Adrenal gland (tissue), 19 donors: ENCODE measurements at places on chromosomes 3 and 15.
A peak's percentile ranks its signal among the peaks of the same experiment; 100 is the strongest.

DNA sequence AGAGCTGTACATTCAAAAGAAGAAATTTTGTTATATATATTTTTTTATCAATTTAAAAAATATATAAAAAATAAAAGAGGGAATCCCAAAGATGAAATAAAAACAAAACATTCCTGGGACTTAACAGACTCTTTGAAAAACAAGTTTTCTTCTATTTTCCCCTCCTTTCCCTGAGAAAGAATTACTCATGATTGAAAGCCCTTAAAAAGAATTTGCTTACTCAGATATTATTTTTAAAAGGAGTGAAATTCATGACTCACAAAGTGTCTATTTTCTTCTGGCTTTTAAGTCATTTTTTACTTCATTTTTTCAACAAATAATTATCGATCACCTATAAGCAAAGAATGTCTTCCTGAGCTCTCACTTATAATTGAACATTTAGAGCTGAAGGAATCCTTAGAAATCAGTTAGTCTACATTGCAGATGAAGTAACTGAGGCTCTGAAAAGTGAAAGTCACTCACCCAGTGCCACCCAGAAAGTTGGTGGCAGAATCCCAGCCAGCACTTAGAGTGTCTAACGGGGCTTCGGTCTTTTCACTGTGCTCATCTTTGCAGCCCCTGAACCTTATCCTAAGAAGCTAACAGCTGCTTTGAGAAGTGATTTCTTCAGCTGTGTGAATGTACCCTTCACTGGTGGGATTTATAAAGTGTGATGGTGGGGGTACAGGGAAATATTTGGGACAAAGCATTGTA lies 42.5 kb upstream of the NUDT16 start:
- H3K4me1 ChIP-seq = no peaks in the 10 kb centered on the region
- no peaks in the 10 kb centered on the region for H3K36me3 ChIP-seq
- no peaks in the 10 kb centered on the region for H3K27me3 ChIP-seq
- DNase-seq = no peak
- H3K4me3 ChIP-seq = no peak overlapping the region

DNA sequence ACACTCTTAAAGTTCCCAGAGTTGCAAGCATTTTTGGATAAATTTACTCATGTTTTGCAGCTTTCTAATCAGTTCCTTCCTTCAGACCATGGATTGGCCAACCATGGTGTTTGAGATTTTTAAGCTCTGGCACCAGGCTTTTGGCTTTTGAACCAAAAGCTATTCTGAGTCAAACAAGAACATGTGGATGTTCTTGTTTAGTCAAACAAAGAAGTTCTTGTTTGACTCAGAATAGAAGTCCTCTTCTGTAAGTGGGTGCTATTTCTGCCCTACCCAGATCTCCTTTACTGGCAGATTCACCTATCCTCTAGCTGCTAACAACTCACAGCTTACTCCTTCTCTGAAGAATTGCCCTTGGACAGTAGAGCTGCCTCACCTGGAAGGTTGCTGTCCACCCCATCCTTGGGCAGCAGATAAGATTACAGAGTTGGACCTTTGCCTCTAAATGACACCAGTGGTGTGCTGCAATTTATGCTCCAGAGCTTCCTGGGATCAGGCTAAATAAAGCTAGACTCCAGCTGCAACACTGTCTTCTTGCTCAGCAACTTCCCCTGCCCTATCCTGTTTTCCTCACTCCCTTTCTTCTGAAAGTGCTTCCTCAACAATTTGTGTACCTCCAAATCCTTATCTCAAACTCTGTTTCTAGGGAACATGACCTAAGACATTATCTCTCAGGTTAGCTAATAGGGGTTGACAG lies 65.6 kb downstream of the COL6A6 start:
- no peak overlapping the region for H3K27ac ChIP-seq
- H3K4me3 ChIP-seq = no peak overlapping the region
- H3K4me1 ChIP-seq = no peaks in the 10 kb centered on the region
- no peaks in the 10 kb centered on the region for H3K36me3 ChIP-seq
- no peak for DNase-seq

GRCh38 chr3:118963711-118964110 lies 70.9 kb downstream of the IGSF11 start:
- no peaks in the 10 kb centered on the region for H3K27me3 ChIP-seq
- H3K36me3 ChIP-seq = no peaks in the 10 kb centered on the region
- no peak overlapping the region for H3K27ac ChIP-seq
- DNase-seq = no peak

GRCh38 chr15:57395292-57395691 lies 19.0 kb downstream of the CGNL1 start:
- peak overlapping the region; percentile 45 for H3K27ac ChIP-seq
- peak; percentile 81 for DNase-seq
- H3K4me3 ChIP-seq = no peak overlapping the region

- no peak overlapping the region for H3K4me3 ChIP-seq
- H3K27ac ChIP-seq = no peak overlapping the region
- no peaks in the 10 kb centered on the region for H3K36me3 ChIP-seq
- no peaks in the 10 kb centered on the region for H3K4me1 ChIP-seq
- no peak for DNase-seq
- H3K27me3 ChIP-seq = no peaks in the 10 kb centered on the region
Measured at GRCh38 chr3:50126287-50127211, 28.6 kb upstream of the SEMA3F start.

GRCh38 chr3:114539525-114539924 lies 245.7 kb downstream of the TIGIT start:
- no peak for DNase-seq
- no peak overlapping the region for H3K27ac ChIP-seq
- H3K27me3 ChIP-seq = no peaks in the 10 kb centered on the region
- no peak overlapping the region for H3K4me3 ChIP-seq
- no peaks in the 10 kb centered on the region for H3K4me1 ChIP-seq
- no peaks in the 10 kb centered on the region for H3K36me3 ChIP-seq

- no peaks in the 10 kb centered on the region for H3K36me3 ChIP-seq
- peak; percentile 77 for DNase-seq
- H3K4me3 ChIP-seq = peak overlapping the region; percentile 96
- peaks cover 26% of the 10 kb centered on the region for H3K4me1 ChIP-seq
- H3K27ac ChIP-seq = peak overlapping the region; percentile 99
Measured at GRCh38 chr3:58307639-58308215, 1.4 kb downstream of the HTD2 start.

- no peaks in the 10 kb centered on the region for H3K27me3 ChIP-seq
- H3K27ac ChIP-seq = no peak overlapping the region
- no peaks in the 10 kb centered on the region for H3K36me3 ChIP-seq
- no peaks in the 10 kb centered on the region for H3K4me1 ChIP-seq
- DNase-seq = no peak
Measured at GRCh38 chr3:182636646-182637045, 156.7 kb upstream of the ATP11B start.

DNA sequence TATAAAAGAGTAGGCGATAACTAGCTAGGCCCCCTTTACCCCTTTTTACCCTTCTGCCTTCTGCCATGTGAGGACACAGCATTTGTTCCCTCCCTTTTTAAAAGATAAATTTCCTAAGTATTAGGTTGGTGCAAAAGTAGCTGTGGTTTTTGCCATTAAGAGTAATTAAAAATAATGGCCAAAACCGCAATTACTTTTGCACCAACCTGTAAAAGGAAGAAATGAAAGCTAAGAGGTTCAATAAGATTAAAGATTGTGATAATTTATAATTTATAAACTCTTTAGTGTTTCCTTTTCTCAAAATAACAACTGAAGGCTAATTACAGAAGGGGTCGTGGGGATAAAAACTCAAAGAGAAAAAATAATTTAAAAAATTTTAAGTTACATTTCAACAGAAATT lies 283.5 kb upstream of the PDZRN3 start:
- H3K4me1 ChIP-seq = no peaks in the 10 kb centered on the region
- no peaks in the 10 kb centered on the region for H3K36me3 ChIP-seq
- H3K27ac ChIP-seq = no peak overlapping the region
- no peak overlapping the region for H3K4me3 ChIP-seq

DNA sequence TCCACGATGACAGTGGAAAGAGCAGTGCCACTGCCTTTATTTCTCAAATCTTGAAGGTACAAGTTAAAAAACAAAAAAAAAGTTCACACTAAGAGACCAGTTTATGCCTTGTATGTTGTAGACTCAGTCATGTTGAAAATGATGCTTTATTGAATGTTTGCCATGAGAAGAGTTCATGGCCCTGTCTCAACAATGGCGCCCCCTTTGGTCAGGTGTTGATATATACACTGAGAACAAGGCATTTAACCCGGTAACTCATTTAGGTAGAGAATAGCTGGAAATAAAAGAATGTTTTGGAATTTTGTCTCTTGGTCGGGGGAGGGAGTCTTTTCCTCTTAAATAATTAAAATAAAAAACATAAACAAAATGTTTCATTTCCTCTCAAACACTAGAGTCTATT lies 145.6 kb upstream of the SLC2A2 start:
- H3K27ac ChIP-seq = no peak overlapping the region
- no peak for DNase-seq
- H3K4me3 ChIP-seq = no peak overlapping the region
- no peaks in the 10 kb centered on the region for H3K27me3 ChIP-seq

GRCh38 chr15:38666865-38667510 lies 102.4 kb upstream of the RASGRP1 start:
- H3K36me3 ChIP-seq = no peaks in the 10 kb centered on the region
- H3K4me1 ChIP-seq = no peaks in the 10 kb centered on the region
- H3K4me3 ChIP-seq = no peak overlapping the region
- no peaks in the 10 kb centered on the region for H3K27me3 ChIP-seq
- no peak for DNase-seq
- H3K27ac ChIP-seq = no peak overlapping the region

DNA sequence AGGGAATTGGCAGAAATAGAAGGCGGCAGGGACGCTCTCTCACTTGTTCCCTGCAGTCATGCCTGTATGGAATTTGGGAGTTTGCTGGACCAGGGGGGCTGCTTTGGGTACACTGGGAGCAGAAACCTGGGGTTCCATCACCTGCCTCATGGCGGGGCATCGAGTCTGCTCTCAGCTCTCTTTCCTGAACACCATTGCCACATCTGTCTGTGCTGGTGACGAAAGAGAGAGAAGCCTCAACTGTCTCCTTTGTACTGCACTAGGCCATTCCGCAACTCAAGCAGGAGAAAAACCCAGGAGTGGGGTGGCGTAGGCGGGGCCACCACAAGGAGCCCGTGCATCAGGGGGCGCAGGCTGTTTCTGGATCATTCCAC lies 14.0 kb downstream of the TMEM158 start:
- H3K27ac ChIP-seq = peak overlapping the region; percentile 74
- H3K4me3 ChIP-seq = no peak overlapping the region
- peaks cover 29% of the 10 kb centered on the region for H3K4me1 ChIP-seq
- no peaks in the 10 kb centered on the region for H3K36me3 ChIP-seq
- no peaks in the 10 kb centered on the region for H3K27me3 ChIP-seq

GRCh38 chr15:57596301-57596855 lies 4.7 kb downstream of the MYZAP start:
- peak overlapping the region; percentile 79 for H3K27ac ChIP-seq
- no peak for DNase-seq
- H3K36me3 ChIP-seq = no peaks in the 10 kb centered on the region
- H3K27me3 ChIP-seq = no peaks in the 10 kb centered on the region
- no peak overlapping the region for H3K4me3 ChIP-seq
- peaks cover 32% of the 10 kb centered on the region for H3K4me1 ChIP-seq

GRCh38 chr15:87874896-87875711 lies 381.4 kb downstream of the NTRK3 start:
- no peak overlapping the region for H3K27ac ChIP-seq
- no peaks in the 10 kb centered on the region for H3K4me1 ChIP-seq
- H3K4me3 ChIP-seq = no peak overlapping the region
- DNase-seq = no peak

DNA sequence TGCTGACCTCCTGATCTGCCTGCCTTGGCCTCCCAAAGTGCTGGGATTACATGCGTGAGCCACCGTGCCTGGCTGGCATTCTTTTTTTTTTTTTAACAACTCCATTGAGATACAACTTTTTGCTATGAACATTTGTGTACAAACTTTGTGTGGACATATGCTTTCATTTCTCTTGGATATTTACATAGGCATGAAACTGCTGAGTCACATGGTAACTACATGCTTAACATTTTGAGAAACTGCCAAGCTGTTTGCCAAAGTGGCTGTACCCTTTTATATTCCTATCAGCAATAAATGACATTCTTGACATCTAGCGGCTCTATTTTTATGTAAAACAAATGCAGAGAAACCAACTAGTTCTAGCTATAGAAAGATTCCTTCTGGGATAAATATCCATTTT lies 8.7 kb upstream of the YEATS2 start:
- H3K36me3 ChIP-seq = no peaks in the 10 kb centered on the region
- no peaks in the 10 kb centered on the region for H3K27me3 ChIP-seq
- H3K4me3 ChIP-seq = no peak overlapping the region
- no peaks in the 10 kb centered on the region for H3K4me1 ChIP-seq

DNA sequence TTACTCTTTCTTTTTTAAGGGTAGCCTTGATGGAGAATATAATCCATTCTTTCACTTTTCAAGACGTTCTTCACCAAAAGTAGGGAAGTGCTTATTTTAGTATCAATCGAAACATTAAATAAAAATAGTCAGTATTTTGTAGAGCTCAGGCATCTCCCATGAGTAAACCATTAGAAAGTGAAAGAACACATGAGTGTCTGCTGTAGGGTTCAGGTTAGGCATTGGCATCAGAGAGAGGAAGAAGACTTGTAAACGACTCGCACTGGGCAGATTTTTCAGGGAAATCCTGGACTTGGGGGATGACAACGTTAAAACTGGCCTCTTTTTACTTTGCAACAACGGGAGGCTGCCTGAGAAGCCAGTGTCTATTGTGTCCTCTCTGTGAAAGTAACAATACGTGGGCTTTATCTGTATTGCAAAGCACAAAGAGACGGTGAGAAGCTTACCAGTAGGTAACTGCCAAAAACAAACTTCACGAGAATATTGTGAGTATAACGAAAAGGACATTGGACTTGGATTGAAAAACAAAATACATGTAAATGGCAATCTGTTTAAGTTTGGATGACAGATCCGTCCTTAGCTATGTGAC lies 451.7 kb downstream of the PYDC2 start:
- H3K27ac ChIP-seq = no peak overlapping the region
- no peak for DNase-seq
- H3K4me3 ChIP-seq = no peak overlapping the region
- H3K27me3 ChIP-seq = no peaks in the 10 kb centered on the region
- H3K4me1 ChIP-seq = no peaks in the 10 kb centered on the region

- peaks cover 51% of the 10 kb centered on the region for H3K4me1 ChIP-seq
- no peaks in the 10 kb centered on the region for H3K27me3 ChIP-seq
- peak overlapping the region; percentile 95 for H3K27ac ChIP-seq
- DNase-seq = peak; percentile 85
Measured at GRCh38 chr3:9399746-9400145, 2.3 kb downstream of the SETD5 start.

GRCh38 chr15:66252685-66253417 lies 699 bp downstream of the MEGF11 start:
- no peak overlapping the region for H3K27ac ChIP-seq
- H3K27me3 ChIP-seq = peaks cover 20% of the 10 kb centered on the region
- H3K36me3 ChIP-seq = no peaks in the 10 kb centered on the region
- DNase-seq = no peak

- no peak overlapping the region for H3K27ac ChIP-seq
- no peaks in the 10 kb centered on the region for H3K27me3 ChIP-seq
Measured at GRCh38 chr15:91515188-91515754, 338.2 kb upstream of the SLCO3A1 start.

- peak overlapping the region; percentile 91 for H3K27ac ChIP-seq
- DNase-seq = peak; percentile 71
- H3K4me3 ChIP-seq = peak overlapping the region; percentile 100
Measured at GRCh38 chr15:41284427-41285177, 47.8 kb downstream of the OIP5 start.
